ENCODE measurements at places on chromosomes 11 and 22. TPM values are rescaled to one million over a fixed set of nuclear protein-coding genes. Genes with fewer than 3 reads are reported as not detected.

Gene MPEG1
- total RNA-seq = 0.06 TPM

Gene PANX3
- not detected for total RNA-seq

Gene CTSD
- total RNA-seq = 690 TPM

Gene DCPS
- total RNA-seq = 7.6 TPM

Gene TMEM151A
- under 0.01 TPM for total RNA-seq

Gene OR2AG2
- total RNA-seq = under 0.01 TPM

Gene KCTD17
- total RNA-seq = 16.4 TPM

Measured in bladder microvascular endothelial cell (primary cell).